ENCODE measurements at places on chromosomes 3 and 15.

DNA sequence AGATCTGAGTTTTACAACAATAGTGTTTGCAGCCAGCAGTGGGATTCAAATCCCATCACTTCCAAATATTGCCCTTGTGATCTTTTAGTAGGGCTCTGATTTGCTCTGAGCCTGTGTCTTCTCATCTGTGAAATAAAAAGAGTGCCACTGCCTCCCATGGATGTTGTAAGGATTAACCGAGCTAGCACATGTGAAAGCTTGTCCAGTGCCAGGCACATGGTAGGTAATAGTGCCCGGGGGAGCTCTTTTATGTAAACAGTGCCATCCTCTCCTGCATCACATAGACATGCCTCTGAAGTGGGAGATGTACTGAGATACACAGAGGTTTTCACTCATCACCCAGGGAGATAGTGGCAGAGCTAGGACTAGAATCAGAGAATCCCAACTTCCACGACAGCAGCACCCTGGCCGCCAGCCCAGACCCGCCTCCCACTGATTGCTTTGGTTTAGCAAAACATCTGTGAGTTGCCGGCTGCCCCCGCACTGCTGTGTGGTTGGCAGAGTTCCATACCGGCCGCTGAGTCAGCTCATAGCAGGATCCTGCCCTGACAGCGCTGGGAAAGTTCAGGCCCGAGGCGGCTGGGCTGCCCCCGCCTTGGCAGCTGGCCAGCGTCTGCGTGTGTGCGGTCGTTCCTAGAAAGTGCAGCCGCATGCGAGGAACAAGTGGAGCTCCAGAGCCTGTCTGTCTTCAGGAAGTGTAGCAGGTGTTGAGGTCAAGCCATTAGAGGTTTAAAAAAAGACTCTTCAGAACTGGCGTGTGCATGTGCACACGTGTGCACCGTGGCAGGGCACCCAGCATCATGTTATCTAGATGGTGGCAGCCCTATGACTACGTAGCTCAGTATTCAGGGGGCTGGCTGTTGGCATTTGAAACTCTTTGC lies 5.0 kb downstream of the ARID3B start:
- DNase-seq = peak; percentile 92

GRCh38 chr15:101183226-101183930 lies 68.5 kb downstream of the CHSY1 start:
- no peak for DNase-seq

- DNase-seq = no peak
These were observed 34.1 kb upstream of the ATG7 start for GRCh38 chr3:11238060-11238459.

DNA sequence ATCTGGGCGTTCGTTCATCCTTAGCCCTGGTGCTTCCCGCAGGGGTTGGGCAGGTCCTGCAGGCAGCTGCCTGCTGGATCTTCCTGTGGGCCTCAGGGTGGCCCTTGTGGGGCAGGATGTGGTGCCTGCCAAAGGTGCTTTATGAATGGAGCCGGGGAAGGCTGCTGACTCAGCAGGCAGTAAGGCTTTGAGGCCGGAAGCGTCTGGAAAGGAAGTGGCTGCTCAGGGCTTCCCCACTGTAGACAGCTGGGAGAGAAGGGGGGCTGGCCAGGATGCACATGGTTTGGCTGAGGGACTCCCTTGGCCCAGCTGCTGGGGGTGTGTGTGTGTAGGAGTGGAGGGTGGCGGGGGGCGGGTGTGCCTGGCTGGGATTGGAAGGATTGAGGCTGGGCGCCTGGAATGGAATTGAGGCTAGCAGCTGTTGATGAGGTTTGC lies 12.9 kb downstream of the CD276 start:
- DNase-seq = peak; percentile 96

- DNase-seq = no peak
These were observed 530 bp upstream of the FBXL22 start for GRCh38 chr15:63596676-63597037.

DNA sequence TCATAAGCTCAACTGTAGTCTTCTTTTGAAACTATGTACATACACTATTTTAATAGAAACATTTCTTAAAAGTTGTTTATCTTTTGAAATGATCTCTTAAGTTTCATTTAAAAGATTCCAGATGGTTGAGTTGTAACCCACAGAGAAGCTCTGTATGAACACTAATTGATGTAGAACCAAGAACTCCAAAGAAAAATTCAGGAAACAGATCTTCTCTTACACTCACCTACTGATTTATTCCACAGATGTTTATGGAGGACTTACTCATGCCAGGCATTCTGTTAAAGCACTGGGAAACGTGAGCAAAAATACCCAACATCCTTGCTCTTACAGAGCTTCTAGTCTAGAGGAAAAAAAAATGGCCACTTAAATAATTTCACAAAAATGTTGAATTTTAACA lies 551.1 kb downstream of the NAALADL2 start:
- DNase-seq = no peak

DNA sequence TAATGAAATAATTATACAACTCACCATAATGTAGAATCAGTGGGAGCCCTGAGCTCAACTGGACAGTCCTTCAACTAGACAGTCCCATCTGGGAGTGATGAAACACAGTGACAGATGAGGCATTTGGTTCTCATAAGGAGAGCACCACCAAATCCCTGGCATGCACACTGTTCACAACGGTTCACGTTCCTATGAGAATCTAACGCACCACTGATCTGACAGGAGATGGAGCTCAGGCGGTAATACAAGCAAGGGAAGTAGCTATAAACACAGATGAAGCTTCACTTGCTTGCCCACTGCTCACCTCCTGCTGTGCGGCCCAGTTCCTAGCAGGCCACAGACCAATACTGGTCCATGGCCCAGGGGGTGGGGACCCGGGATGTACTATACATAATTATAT lies 17.0 kb downstream of the PRKAR2A start:
- DNase-seq = no peak

DNA sequence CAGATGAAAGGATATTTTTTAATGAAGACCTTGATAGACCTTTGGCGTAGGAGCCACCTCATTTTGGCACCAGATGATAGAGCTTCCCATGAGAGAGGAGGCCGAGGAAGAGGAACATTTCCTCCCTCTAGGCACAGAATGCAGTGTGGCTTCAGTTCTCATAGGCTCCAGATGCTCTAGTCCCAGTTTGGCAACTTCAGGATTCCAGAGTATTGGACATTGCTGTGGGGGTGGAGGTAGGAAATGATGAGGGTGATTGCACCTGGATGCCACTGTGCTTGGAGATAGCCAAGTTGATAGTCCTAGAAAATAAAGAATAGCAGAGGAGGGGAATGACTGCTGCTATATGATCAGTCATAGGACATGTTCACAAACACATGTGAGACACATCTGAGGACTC lies 58.3 kb upstream of the KY start:
- DNase-seq = no peak

DNA sequence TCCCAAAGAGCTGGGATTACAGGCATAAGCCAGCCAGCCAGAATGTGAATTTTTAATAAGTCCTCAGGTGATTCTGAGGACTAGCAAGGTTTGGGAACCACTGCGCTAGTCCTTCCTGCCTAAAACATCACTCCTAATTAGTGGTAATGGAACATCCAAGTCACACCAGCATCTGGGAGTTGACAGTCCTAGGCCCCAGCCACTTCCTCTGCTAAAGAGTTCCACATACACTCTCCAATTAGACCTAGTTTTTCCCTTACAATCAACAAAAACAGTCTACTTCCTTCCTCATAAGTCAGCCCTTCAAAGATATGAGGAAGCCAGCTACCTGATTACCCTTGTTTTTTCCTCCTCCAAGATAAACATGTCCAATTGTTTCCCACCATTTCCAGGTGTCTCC lies 78.1 kb downstream of the OXNAD1 start:
- DNase-seq = no peak

DNA sequence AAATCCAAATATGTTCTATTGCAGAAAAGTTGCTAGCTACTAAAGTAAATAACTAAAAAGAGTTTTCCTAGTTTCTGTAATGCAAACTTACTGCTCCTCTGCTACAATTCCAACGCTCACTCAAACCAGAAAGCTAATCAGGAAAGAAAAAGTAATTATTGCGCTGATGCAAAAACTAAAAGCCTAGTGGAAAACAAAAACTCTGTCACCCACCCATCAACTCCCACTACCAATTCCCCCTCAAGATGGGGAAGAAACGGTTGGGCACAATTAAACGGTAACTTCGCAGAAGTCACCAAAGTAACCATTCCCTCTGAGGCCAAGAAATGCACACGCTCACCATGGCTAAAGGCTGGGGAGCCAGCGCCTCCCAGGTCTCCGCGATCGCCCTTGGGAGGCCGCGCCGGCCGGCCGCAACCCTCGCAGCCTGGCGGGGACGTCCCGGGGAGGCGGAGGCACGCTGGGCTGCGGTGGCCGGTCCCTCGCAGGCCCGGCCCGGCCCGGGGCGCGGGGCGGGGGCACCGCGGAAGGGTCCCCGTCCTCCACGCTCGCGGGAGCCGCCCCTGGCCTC lies 684 bp downstream of the SLTM start:
- no peak for DNase-seq

GRCh38 chr3:99869621-99870020 lies 52.0 kb downstream of the CMSS1 start:
- DNase-seq = no peak

DNA sequence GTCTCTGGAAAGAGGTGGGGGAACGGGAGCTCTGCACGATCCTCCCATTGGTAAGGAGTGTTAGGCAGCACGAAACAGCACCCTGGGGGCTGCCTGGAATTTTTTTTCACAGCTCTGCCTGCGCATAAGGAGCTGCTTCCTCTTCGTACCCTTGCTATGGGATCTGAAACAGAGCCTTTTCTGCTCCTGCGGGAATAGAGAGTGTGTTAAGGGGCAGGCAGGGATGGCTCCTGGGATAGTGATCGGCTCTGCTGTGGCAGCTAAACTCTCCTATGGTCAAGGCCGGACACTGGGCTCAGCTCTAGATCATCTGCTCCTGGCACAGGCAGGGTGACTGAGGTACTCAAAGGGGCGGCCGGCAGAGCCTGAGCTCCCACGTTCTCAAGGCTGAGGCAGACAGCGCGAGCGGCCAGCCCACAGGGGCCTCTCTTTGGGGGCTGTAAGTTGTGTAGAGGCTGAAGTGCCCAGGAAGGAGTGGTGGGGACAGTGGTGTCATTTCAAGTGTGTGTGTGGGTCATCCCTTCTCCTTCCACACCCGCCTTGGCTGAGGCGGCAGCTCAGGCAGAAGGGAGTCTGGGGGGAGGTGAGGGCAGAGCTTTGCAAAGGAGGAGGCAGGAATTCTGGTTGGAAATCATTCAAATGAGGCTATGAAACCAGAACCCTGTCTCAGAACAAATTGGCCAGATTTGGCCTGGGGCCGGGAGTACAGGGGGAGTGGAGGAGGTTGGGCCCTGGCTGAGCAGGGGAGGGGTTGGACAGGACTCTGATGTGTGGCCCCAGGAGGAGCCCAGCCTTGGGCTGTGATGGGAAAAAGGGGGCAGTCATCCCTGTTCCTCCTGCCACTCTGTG lies 31.0 kb downstream of the EPHB3 start:
- no peak for DNase-seq

DNA sequence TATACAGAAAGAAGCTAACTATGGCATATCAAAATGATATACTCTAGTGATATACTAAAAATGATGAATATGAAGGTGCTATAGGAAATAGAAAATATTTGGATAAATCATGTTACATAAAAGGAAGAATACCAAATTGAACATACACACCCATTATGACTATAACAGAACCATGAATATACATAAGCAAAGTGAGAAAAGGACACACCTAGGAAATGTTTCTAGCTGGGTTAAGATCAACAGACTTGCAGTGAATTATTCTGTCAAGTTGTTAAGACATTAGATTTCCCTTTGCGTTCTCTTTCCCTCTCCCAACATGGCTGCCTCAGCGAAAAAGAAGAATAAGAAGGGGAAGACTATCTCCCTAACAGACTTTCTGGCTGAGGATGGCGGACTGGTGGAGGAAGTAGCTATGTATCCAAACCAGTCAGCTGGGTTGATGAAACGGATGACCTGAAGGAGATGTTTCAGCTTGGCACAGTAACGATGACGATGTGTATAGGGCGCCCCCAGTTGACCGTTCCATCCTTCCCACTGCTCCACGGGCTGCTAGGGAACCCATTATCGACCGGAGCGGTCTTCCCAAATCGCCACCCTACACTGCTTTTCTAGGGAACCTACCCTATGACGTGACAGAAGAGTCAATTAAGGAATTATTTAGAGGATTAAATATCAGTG lies 20.2 kb upstream of the PARP14 start:
- DNase-seq = no peak

DNA sequence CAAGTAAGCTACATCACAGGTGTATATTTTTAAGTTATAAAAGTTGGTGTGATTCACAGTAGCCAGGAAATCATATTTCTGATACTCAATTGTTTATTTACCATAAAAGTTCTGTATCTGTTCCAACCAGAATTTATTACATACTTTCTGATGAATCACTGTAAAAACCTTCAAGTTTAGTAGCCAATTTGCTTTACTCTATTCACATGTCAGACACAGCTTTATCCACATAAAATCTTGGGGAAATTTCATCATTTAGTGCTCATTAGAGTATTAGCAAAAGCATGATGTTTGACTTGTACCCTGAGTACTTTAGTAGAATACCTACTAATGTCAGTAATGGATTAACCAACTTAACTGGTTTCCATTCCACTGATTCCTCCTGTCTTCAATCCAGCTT lies 249.8 kb downstream of the POLQ start:
- no peak for DNase-seq

Measured in GDM1 (cell line).